Subcutaneous adipose tissue (tissue), 4 donors: ENCODE measurements at places on chromosomes 3 and 15. TPM values are rescaled to one million over a fixed set of nuclear protein-coding genes. Genes with fewer than 3 reads are reported as not detected.

NOX5 gene
- 2.1 TPM for total RNA-seq

FRMD5 gene
- not detected for total RNA-seq

MOBP gene
- not detected for total RNA-seq

DUOXA2 gene
- total RNA-seq, result not detected

ADAMTS17 gene
- total RNA-seq, result 5.3 TPM

ANKRD34C gene
- not detected for total RNA-seq

DAZL gene
- not detected for total RNA-seq

CEMIP gene
- total RNA-seq, result not detected

LYZL4 gene
- not detected for total RNA-seq

THPO gene
- total RNA-seq, result 0.44 TPM

SEMA5B gene
- total RNA-seq, result 0.88 TPM

ALS2CL gene
- total RNA-seq, result 6.1 TPM

NME9 gene
- total RNA-seq, result not detected

KNG1 gene
- not detected for total RNA-seq

LIPC gene
- total RNA-seq, result not detected

CLDN1 gene
- 1.3 TPM for total RNA-seq

CAMK2N2 gene
- not detected for total RNA-seq

TMEM108 gene
- total RNA-seq, result 0.75 TPM

GADL1 gene
- not detected for total RNA-seq

KPNA1 gene
- 45.1 TPM for total RNA-seq

PRRT3 gene
- total RNA-seq, result 0.82 TPM

HHLA2 gene
- total RNA-seq, result not detected

PTH1R gene
- 16.0 TPM for total RNA-seq

DLEC1 gene
- total RNA-seq, result 1.3 TPM

CCDC71 gene
- 18.3 TPM for total RNA-seq

ACP3 gene
- 3.5 TPM for total RNA-seq

AGBL1 gene
- not detected for total RNA-seq

HRG gene
- total RNA-seq, result not detected

CCR3 gene
- total RNA-seq, result not detected

GATM gene
- 27.6 TPM for total RNA-seq

GOLGA6L7 gene
- total RNA-seq, result not detected

PTPN23 gene
- total RNA-seq, result 14.0 TPM

CLPX gene
- 49.6 TPM for total RNA-seq

IP6K2 gene
- total RNA-seq, result 78.7 TPM

RTP3 gene
- not detected for total RNA-seq

SPINK8 gene
- total RNA-seq, result not detected

GOLGA6C gene
- not detected for total RNA-seq

PLSCR5 gene
- total RNA-seq, result not detected

CFAP161 gene
- not detected for total RNA-seq

SLC28A1 gene
- not detected for total RNA-seq

CYP8B1 gene
- not detected for total RNA-seq

GRAMD2A gene
- total RNA-seq, result 0.65 TPM

SCN5A gene
- not detected for total RNA-seq

PCLAF gene
- total RNA-seq, result not detected

LNP1 gene
- total RNA-seq, result 2.0 TPM

KAT2B gene
- 44.0 TPM for total RNA-seq

CLDN11 gene
- total RNA-seq, result 4.6 TPM

CFAP20DC gene
- total RNA-seq, result not detected

C3orf22 gene
- total RNA-seq, result not detected

ACKR4 gene
- total RNA-seq, result 4.5 TPM

GOLGA8R gene
- total RNA-seq, result 2.0 TPM

ZPLD1 gene
- not detected for total RNA-seq

WDR48 gene
- total RNA-seq, result 26.1 TPM

GOLGA8T gene
- total RNA-seq, result not detected

HAUS2 gene
- 17.3 TPM for total RNA-seq
